ENCODE measurements at places on chromosomes 2 and 18.

DNA sequence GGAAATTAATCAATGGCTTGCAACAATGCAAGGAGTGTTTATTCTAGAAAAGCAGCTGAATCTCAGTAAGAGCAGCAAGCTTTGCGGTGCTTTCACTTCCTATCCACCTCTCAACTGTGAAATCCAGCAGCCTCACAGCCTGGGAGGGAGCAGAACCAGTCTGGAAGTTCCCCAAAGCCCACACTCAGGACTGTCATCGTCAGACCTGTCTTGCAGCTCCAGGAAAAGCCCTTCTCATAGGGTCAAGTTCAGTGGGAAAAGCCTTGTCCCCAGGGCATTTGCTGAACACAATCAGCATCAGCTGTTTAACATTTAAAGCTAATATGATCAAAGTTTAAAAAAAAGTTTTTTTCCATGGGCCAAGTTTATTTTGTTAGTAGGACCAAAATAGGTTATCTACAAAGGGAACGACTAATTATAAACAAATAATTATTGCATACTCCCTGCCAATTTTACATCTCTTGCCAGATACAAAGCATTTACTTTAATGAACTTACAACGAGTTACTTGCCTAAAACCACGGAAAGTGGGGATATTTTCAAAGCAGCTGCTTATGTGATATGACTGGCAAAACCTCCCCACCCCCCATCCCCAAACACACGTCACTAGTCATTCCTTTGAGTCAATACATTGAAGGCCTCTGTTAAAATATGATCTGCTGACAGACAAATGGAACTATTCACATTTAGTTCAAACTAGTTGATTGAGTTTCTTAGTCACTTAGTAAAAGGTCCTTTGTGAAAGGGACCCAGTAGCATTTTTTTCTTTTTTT is 36.8 kb downstream of the PARD6G start:
- peak; percentile 28 for DNase-seq

- no peak for DNase-seq
Measured at GRCh38 chr2:14925471-14925870, 293.0 kb downstream of the LRATD1 start.

DNA sequence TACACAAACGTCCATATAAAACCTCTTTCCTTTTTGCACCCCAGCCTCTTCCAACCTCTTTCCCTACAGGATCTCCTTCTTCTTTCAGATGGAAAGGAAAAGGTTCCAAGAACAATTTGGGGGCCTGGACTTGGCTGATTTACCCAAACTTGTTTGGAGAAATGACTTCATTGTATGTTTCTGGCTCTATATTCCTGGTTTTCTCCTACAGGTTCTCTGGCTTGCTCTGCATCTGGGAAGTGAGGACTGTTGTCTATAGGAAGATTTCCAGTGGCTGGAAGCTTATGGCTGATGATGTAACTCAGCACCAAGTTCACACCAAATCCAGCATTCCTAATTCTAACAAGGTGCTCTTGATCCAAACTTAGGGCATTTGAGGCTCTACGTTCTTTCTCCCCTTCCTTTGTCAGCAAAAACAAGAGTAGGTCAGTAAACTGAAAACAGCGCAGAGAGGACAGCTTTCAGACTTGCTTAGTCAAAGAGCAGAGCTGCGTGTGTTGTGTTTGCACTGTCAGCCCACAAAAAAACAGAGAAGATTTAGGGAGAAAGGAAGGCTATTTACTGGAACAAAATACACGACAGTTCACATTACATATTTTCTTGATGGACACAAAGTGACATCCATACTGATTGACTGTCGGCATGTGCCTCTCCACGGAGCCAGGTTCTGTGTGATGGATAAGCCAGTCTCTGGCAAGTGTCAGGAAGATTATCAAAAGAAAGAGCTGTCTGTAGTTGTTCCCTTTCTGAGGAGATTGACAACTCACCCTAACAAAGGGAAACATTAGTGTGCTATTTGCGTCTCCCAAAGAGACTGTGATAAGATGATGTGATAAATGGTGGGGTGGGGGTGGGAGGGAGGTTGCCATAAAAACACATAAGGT is 39.7 kb downstream of the CDCA7 start:
- DNase-seq: no peak

DNA sequence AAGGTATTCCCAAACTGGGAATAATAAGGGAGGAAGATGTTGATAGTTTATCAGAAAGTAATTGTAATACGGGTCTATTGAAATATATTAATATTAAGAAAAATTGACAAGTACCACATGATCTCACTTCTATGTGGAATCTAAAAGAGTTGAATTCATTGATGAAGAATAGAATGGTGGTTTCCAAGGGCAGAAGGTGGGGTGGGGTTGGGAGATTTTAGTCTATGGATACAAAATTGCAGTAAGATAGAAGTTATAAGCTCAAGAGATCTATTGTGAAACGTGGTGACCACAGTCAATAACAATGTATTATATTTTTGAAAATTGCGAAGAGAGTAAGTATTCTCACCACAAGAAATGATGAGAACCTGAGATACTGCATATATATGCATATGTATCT is 38.9 kb downstream of the COL3A1 start:
- no peak for DNase-seq

- no peak for DNase-seq
Measured at GRCh38 chr2:18656048-18656447, 66.7 kb upstream of the NT5C1B start.

DNA sequence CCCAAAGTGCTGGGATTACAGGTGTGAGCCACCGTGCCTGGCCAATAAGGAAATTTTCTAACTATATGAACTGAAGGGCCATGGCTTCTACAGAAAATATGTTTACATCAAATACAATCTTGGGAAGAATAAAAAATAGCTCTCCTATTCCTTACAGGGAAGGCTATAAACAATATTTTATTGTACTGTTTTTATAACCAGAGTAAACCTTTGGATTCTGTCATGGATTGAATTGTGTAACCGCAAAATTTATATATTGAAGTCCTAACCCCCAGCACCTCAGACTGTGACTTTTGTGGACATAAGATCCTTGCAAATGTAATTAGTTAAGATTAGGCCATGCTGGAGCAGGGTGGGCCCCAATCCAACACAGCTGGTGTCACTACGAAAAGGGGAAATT is 8.3 kb downstream of the HSBP1L1 start:
- DNase-seq: no peak

All from pons (tissue), 1 donor.